A673 (cell line): ENCODE measurements at places on chromosomes 13 and 19. TPM values are rescaled to one million over a fixed set of nuclear protein-coding genes. Genes with fewer than 3 reads are reported as not detected.

DNA sequence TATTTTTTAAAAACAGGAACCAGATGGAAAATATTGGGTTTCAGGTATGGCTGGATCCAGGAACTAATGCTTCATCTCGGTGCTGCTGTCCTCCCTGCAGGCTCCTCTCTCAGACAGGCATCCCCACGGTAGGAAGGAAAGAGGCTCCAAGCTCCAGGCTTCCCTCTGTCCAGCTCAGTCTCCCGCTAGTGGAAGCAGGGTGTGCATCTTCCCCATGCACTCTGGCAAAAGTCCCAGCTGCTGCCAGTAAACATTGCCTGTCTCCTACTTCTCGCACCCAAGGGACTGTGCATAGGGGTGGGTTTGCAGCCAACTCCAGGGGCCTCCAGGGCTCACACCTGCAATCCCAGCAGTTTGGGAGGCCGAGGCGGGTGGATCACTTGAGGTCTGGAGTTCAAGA is 29.2 kb downstream of the IL12RB1 start:
- no peak for DNase-seq

The FAM216B gene
- not detected in 2 replicates for total RNA-seq

The ZSCAN4 gene
- not detected in 2 replicates for total RNA-seq

- peak; percentile 25 for DNase-seq
These were observed 149.7 kb upstream of the ZNF536 start for GRCh38 chr19:30222428-30222873.

DNA sequence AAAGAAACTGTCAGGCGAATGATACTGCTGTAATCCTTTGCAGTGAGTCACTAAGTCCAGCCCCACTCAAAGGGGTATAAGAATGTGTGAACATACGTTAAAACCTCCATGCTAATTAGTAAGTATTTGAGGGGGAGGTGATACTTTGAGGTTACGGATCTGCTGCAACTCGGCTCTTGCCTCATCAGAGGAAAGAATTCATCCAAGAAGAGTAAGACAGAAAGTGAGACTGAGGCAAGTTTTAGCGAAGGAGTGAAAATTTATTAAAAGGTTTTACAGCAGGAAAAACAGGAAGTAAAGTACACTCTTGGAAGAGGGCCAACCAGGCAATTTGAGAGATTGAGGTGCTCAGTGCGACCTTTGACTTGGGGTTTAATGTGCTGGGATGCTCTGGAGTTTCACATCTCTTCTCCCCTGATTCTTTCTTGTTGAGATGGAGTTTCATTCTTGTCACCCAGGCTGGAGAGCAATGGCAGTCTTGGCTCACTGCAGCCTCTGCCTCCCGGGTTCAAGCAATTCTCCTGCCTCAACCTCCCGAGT is 9.8 kb downstream of the CLEC4M start:
- peak; percentile 46 for DNase-seq

The URAD gene
- total RNA-seq = not detected in 2 replicates

DNA sequence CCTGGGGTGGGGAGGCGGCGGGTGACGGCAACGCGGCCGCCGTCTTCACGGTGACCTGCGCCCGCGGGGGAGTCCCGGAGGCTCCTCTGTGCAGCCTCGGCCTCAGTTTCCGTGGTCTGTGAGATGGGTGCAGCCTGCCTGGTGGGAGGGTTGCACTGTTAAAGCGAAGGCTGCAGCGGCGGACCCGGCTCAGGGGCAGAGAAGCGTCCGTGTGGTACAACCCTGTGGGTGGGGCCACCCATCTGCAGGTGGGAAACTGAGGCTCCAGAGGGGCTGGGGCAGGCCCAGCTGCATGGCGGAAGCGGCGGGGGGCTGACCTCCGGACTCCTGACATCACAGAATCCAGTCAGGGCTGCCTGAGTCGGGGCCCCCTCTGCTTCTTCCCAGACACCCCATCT is 481 bp downstream of the FGF22 start:
- no peak for DNase-seq

DNA sequence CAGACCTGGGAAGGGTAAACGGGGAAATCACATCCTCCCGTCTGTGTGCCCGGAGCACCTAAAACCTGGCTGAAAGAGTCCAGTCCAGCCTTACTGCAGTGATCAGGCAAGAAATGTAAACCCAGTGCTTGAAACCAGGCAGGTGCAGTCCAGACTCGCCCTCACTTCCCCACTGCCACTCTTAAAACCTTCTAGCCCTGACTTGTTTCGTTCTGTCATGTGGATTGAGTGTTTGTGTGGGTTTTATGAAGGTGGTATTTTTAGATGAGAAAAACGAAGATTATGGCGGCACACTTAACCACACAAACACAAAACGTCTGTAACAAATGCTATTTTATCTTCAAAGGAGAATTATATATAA is 839 bp upstream of the CKAP2 start:
- no peak for DNase-seq

The ATP4A gene
- not detected in 2 replicates for total RNA-seq

DNA sequence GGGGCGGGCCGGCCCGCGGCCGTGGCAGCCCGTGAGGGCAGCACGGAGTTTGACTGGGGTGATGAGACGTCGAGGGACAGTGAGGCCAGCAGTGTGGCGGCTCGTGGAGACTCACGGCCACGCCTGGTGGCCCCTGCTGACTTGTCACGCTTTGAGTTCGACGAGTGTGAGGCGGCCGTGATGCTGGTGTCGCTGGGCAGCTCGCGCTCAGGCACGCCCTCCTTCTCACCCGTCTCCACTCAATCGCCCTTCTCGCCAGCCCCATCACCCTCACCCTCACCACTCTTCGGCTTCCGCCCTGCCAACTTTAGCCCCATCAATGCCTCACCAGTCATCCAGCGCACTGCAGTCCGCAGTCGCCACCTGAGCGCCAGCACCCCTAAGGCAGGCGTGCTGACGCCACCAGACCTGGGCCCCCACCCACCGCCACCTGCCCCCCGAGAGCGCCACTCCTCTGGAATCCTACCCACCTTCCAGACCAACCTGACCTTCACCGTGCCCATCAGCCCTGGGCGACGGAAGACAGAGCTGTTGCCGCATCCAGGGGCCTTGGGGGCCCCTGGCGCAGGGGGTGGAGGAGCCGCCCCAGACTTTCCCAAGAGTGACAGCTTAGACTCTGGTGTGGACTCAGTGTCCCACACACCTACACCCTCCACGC is 4.5 kb downstream of the CIC start:
- DNase-seq = no peak

GRCh38 chr13:31043957-31044356 is 111.5 kb downstream of the TEX26 start:
- peak; percentile 31 for DNase-seq

DNA sequence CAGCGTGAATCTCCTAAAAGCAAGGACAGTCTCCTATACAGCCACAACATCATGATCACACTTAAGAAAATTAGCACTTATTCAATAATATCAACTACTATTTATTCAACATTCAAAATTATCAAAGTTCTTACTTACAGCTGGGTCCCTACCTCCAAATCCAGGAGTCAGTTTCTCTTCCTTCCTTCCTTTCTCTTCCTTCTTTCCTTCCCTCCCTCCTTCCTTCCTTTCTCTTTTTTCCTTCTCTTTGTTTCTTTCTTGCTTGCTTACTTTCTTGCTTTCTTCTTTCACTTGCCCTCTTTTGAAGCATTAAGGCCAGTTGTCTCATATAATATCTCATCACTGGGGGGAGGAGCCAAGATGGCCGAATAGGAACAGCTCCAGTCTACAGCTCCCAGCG is 107.6 kb downstream of the DCT start:
- no peak for DNase-seq

DNA sequence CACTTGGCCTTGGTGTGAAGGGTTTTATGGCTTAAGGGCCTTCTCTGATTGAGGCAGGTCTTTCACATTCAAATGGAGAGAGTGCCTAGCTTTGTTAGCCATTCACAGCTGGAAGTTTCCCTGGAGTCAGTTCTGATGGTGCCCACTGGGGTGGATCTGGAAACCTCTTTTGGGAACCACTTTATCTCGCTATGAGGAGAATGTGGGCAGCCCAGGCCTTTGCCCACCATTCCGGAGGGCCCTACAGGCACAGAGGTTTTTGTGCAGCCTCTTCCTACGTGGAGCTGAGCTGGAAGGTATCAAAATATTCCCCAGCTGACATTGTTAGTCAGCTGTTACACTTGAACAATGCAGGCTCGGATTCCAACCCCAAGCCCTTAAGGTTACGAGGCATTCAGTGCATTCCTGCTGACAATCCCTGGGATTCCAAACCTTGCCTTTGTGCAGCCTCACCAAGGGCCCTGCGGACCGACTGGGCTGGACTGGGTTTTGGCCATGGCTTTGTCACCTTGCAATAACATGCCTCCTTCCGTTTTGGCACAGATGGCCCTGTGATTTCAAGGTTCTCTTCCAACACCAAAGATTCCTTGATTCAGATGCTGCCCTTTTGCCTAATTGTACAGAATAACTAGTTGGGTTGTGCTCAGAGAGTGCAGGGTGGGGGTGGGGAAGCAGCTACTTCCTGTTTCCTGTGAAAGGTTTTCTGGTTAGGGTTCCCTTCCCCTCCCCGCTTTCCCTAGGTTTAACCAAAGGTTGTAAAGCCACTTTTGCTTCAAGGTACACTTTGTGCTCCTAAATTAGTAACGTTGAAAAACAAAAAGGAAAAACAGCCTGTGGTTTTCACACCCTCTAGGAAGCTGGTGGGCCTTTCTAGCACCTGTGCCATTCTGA is 27.0 kb downstream of the SAE1 start:
- DNase-seq = no peak

- no peak for DNase-seq
These were observed at the start of gene FXYD7 for GRCh38 chr19:35143231-35143715. FXYD7 (plus strand) TSS chr19:35143255; CDS start chr19:35143334, 79 bp downstream.

The DCT gene
- total RNA-seq = not detected in 2 replicates

- no peak for DNase-seq
These were observed 859.1 kb downstream of the DIAPH3 start for GRCh38 chr13:59304596-59304995.

The OR10H1 gene
- not detected in 2 replicates for total RNA-seq

The ZNF582 gene
- total RNA-seq = 2.7 and 3.0 TPM in 2 replicates

DNA sequence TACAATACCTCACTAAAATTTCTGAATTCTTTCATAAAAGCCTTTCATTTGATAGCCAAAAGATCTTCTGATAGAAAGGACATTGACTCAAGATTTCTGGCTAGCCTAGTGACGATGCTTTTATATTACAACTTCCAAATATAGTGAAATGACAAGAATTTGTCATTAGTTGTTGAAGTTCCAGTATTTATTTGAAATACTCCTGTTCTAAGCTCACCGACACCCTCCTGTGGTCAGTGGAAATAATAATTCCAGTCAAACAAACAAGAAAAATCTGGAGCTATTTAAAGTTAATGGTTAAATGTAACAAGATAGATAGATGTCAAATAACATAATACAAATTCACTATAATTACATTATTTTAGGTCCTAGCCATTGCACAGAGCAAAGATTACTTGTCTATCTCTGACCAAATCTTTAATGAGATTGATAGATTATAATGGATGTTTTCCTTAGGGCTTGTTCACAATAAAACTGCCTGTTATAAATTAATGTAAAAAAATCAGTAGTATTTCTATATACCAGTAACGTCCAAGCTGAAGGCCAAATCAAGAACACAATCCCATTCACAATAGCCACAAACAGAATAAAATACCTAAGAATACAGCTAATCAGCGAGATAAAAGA is 195.5 kb downstream of the RGCC start:
- DNase-seq = peak; percentile 52

DNA sequence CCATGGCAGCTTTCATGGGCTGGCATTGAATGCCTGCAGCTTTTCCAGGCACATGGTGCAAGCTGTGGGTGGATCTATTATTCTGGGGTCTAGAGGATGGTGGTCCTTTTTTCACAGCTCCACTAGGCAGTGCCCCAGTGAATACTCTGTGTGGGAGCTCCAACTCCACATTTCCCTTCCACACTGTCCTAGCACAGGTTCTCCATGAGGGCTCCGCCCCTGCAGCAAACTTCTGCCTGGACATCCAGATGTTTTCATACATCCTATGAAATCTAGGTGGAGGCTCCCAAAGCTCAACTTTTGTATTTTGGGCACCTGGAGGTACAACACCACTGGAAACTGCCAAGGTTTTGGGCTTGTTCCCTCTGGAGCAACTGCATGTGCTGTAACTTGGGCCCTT is 450.6 kb downstream of the LMO7 start:
- DNase-seq = no peak

DNA sequence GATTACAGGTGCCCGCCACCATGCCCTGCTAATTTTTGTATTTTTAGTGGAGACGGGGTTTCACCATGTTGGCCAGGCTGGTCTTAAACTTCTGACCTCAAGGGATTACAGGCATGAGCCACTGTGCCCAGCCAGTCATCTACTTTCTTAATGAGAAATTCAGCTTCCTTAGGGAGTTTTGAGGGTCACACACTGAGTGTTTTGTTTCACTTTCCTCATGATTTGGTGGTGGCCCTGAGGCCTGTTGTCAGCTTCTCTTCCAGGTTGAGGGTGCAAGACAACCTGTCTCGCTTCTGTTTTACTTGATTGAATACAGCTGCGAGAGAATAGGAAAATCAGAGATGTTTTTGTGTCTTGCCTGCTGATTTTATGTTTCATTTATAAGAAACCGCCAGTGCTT is 9.9 kb downstream of the FRY start:
- DNase-seq = no peak

The C13orf46 gene
- 3.1 and 3.6 TPM in 2 replicates for total RNA-seq

DNA sequence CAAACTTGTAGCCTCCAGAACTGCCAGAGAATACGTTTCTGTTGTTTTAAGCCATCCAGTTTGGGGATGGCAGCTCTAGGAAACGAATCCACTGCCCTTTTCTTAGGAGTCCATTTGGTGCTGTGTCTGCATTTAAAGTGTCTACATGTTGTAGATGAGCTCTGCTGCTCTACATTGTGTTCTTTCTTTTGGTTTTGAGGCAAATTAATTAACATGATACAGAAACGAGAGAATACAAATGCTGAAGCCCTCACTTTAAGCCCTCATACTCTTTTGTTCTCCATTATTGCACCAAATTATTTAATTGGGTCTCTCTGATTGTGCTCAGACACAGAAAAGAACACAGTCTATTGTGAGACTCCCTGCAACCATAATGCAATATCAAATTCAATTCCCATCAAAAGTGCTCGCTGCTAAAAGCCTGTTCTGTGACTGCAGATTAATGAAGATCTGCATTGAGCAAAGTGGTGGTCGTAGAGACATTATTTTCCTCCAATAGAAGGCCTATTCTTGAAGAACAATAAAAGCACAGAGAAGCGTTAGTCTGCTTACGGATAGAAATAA is 166.3 kb upstream of the SOX21 start:
- DNase-seq = no peak

GRCh38 chr19:710767-711166 is 2.0 kb downstream of the PALM start:
- DNase-seq = no peak

DNA sequence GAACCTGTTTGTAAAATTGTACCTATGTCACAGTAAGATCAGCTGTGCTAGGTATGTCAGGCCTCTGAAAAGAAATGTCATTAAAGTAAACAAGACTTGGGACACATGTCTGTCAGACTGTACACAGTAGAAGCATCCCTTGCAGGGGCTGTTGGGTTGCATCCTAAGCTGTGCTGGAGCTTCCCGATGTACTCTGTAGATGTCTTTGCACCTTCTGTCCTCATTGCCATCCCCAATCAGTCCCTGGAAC is 48.7 kb upstream of the GPR183 start:
- no peak for DNase-seq

DNA sequence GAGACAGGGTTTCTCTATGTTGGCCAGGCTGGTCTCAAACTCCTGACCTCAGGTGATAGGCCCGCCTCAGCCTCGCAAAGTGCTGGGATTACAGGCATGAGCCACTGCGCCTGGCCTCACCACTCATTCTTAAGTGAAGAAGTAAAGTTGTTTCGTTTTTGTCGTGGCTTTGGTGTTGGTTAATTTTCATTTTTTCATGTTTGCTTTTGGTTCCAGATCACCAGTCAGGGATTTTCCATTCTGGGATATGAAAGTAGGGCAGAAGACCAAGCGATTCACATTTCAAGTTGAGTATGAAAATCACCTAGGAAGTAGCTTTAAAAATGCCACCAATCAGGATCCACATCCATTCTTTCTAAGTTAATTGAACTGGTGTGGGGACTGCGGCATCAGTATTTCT is 289.9 kb downstream of the DIAPH3 start:
- no peak for DNase-seq

The NLRP8 gene
- total RNA-seq = not detected in 2 replicates
